ENCODE measurements at places on chromosomes 4 and X.

- peak; percentile 89 for DNase-seq
Measured at GRCh38 chr4:76589872-76590797, 155.1 kb downstream of the SHROOM3 start.

- DNase-seq, result no peak
Measured at GRCh38 chrX:7262551-7262950, 114.6 kb upstream of the PUDP start.

GRCh38 chr4:188941524-188942119, 802.4 kb downstream of the TRIML1 start:
- peak; percentile 46 for DNase-seq

- no peak for DNase-seq
Measured at GRCh38 chr4:79334341-79334740, 8.5 kb upstream of the NAA11 start.

DNA sequence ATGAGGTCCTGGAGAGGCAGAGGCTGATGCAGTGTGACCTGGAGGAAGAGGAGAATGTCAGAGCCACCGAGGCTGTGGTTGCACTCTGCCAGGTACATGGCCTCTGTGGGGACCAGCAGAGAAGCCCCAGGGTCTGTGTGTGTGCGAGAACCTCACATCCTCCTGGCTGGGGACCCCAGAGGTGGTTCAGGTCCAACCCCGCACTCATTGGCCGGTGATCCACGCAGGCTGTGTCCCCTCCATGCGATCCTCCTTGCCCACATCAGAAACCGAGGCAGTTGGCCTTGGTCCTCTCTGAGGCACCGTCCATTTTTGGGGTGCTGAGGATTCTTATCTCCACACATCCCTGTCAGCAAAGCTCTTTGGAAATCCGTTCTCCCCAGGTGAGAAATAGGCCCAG, 45.3 kb downstream of the EVC start:
- DNase-seq, result no peak

GRCh38 chrX:49186125-49187027, at the start of gene PRICKLE3:
Gene PRICKLE3 (minus strand): TSS chrX:49186373. CDS start chrX:49186297, 76 bp downstream.
- DNase-seq, result peak; percentile 40

DNA sequence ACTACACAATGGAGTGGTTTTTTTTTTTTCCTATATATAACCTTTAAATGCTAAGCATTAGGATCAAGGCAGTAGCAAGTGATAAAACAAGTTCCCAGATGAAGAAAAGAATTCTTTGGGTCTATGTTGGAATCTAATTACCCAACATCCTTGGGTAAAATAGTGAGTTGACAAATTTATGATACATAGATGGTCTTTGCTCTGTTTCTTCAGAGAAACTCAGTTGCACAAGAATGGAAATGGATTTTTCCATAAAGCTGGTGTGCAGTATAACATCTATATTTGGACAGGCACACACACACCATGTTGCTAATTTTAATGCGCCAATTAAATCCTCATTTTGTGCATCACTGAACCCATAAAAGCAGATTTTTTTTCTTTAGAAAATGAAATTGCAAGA, 137.0 kb upstream of the MED14 start:
- DNase-seq, result no peak

GRCh38 chr4:181550381-181550780, 692.8 kb upstream of the TENM3 start:
- no peak for DNase-seq

DNA sequence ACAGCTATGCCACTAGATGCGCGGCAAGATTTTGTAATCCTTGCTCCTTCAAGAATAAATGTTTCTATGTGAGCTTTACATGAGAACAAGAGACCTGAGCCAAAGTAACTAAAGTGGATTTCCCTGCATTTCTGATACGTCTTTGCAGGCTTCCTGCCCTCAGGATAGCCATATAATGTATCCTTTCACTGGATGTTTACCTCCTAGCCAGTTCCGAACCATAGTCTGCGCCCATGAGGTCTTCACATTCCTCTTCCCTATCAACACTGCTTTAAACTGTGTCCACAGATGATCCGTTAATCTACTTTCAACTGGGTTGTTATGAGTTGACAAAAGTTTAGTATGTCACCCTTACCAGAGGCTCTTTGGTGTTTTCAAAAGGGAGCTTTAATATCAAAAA, 1889.1 kb upstream of the AGA start:
- no peak for DNase-seq

GRCh38 chrX:50402886-50403285, 67.7 kb downstream of the DGKK start:
- DNase-seq, result no peak

- DNase-seq, result no peak
Measured at GRCh38 chr4:154617820-154618317, 5.4 kb upstream of the FGG start.

DNA sequence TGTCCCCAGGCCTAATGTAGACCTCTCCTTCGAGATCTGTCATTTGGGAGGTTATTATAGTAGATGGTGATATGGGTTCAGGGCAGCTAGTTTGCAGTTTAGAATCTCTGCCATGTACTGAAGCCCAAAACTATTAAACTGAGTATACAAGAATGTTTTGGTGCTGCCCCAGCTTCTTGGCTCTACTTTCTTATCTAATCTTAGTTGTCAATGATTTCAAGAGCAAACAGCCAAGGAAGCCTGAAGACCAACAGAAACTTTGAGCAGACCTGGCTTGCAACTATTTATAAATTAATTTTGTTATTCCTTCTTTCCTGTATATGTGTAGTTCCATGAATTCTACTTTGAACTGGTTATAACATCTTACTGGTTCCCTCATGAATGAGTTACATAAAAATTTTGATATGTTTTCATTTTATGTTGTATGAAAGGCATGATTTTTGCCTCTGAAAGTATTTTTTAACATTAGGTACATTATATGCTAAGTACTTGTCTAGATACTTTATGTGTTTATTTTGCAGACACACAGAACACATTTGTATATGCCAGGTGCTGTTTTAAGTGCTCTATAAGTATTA, 2.0 kb upstream of the MGST2 start:
- DNase-seq, result no peak

DNA sequence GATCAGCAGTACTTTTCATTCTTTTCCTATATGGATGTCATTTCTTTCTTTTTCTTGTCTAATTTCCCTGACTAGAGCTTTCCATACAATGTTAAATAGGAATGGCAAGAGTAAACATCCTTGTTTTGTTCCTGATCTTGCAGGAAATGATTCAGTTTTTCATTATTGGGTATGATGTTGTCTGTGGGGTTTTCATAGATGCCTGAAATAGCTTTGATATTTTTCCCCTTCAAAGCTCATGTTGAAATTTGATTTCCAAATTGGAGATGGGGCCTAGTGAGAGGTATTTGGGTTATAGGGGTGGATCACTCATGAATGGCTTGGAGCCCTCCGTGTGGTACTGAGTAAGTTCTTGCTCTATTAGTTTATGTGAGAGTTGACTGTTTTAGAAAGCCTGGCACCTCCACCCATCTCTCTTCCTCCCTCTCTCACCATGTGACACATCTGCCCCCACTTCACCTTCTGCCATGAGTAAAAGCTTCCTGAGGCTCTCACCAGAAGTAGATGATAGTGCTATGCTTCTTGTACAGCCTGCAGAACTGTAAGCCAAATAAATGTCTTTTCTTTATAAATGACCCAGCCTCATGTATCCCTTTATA, 22.3 kb upstream of the VSIG1 start:
- DNase-seq, result no peak

GRCh38 chr4:157988641-157989040, 184.2 kb downstream of the GASK1B start:
- no peak for DNase-seq

- DNase-seq, result no peak
Measured at GRCh38 chrX:151776936-151777335, 42.4 kb downstream of the CNGA2 start.

- no peak for DNase-seq
Measured at GRCh38 chr4:71268166-71268565, 70.7 kb upstream of the SLC4A4 start.

GRCh38 chr4:110005461-110006056, 92.9 kb downstream of the EGF start:
- peak; percentile 93 for DNase-seq

DNA sequence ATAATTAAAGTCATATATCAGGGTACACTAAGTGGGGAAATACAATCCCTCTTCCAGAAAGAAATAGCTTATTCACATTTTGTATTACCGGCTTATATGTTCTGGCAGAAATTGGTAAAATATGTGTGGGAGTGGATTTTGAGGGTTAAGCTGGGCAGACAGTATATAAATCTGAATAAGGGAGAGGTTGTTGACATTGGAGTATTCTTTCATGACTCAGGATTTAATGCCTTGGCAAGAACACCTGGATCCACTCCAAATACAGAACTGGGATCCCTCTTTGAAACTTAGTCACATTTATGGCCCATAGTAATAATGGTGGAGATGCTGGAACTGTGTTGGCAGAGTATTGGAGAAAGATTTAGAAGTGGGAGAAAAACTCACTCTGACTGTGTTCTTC, 54.3 kb upstream of the TET2 start:
- DNase-seq, result no peak

DNA sequence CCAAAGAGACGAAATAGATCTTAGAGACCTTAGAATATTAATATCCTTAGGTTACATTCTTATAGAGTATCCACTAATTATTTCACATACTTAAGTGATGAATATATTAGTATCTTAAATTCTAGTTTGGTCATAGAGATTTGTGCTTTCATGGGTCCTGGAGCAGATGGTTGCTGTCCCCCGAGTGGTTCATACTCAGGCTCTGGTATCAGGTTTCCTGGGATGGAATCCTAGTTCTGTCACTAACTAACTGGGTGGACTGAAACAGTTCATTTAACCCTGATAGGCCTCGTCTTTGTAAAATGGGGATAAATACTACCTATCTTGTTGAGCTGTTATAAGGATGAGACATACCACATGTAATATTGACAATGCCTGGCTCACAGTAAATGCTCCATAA, 264.6 kb downstream of the TENM3 start:
- no peak for DNase-seq

DNA sequence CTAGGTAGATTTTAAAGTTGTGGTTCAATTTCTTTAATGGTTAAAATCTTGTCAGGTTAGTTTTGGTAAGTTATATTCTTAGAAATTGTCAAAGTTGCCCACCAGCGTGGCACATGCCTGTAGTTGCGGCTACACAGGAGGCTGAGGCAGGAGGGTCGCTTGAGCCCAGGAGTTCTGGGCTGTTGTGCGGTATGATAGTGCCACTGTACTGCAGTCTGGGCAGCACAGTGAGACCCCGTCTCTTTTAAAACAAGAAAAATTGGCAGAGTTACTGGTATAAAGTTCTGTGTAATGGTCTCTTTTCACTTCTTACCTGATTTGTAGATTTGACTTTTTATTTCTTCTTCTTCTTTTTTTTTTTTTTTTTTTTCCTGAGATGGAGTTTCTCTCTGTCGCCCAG, 64.4 kb downstream of the FAM193A start:
- DNase-seq, result no peak

DNA sequence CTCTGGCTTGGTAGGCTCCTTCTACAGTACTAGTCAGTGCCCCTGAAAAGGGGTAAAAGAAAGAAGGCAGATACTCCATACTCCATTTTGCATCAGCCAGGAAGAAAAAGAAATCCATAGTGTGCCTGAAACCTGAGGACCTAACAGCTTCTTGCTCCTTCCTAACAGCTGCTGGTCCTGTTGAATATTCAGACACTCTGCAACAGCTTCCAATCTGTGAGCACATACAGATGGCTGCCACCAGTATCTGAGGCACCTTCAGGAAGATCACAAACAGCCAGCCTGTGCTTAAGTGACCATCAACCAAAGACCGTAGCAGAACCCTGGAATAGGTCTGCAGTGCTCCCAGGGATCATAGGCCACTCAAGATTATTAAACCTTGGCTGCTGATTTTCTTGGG, 4.3 kb downstream of the GIMD1 start:
- no peak for DNase-seq

DNA sequence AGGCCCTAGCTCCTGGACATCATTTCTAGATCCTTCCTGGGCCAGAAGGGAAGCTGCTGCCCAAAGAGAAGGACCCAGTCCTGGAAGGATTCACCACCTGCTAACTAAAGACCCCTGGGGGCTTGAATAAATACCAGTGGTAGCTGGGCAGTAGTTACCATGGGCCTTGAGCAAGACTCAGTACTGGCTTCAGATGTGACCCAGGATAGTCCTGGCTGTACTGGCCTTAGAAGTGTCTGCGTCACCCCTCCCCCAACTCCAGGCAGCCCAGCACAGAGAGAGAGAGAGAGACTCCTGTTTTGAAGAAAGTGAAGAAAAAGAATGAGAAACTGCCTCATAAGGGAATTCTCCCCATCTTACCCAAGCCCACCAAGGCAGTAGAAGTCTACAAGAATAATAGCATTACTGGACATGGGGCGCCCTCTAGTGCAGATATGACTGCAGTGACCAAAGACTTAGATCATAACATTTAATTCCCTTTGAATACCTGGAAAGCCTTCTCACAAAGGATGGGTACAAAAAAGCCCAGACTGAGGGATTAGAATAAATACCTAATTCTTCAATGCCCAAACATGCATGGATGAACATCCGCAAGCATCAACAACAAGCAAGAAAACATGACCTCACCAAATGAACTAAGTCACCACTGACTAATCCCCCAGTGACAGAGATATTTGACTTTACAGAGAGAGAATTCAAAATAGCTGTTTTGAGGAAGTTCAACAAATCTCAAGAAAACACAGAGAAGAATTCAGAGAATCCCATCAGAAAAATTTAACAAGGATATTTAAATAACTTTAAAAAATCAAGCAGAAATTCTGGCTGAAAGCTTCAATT, 171.8 kb downstream of the HNRNPD start:
- no peak for DNase-seq

GRCh38 chr4:109276482-109277095, 25.9 kb downstream of the COL25A1 start:
- DNase-seq, result no peak
